ENCODE measurements at places on chromosomes 11 and 22. TPM values are rescaled to one million over a fixed set of nuclear protein-coding genes. Genes with fewer than 3 reads are reported as not detected.

The KCTD14 gene
- total RNA-seq = 5.6 TPM

GRCh38 chr22:46104881-46105493, 45.3 kb upstream of the PPARA start:
- no peak for DNase-seq

DNA sequence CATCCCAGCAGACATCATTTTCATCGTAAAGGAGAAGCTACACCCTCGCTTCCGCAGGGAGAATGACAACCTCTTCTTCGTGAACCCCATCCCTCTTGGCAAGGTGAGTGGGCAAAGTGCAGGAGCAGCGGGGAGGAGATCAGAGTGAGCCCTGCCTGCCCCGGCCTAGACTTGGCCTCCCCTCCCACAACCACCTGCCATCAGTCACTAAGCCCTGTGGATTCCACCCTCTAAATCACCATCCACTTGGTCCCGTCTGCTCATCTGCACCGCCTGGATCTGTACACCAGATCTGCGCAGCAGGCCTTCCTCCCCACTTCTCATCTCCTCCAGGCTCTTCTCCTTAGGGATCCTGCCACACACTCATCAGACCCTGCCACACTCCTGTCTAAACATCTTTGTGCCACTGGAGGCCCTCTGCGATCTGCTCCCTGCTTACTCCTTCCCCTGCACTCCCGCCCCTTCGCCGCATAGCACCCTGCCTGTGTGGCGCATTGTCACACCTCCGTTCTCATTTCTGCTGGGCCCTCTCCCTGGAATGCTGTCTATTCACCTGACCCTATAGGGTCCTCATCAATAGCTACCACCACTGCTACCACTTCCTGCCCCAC, 14.2 kb downstream of the UCP2 start:
- no peak for DNase-seq

DNA sequence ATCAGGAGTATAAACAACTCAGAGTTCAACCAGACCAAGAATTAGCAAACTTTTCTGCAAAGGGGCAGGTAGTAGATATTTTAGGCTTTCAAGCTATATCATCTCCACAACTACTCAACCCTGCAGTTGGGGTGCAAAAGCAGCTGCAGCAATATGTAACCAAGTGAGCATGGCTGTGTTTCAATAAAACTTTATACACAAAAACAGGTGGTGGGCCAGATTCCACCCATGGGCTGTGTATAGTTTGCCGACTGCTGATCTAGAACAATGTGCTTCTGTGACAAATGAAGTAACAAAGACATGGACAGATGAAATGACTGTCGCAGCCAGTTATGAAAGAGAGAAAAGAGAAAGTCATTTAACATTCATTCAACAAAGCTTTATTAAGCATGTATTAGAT, 77.1 kb upstream of the DRD2 start:
- DNase-seq = no peak

DNA sequence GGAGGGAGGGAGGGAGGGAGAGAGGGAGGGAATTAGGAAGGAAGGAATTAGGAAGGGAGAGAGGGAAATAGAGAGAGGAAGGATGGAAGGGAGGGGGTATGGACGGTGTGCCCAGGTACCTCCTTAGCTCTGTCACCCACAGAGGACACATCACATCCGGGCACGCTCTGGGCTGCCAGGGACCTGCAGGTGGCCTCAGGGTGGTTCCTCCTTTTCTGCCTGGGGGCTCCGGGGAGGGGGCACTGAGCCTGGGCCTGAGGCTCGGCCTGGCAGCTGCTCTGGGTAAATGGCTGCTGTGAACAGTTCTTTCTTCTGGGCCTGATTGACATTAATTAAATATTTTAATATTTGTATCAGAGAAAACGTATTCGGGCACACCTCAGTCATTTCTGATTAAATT, 733.5 kb downstream of the BRD1 start:
- DNase-seq = no peak

- no peak for DNase-seq
Measured at GRCh38 chr22:30903876-30904460, 64.6 kb downstream of the MORC2 start.

DNA sequence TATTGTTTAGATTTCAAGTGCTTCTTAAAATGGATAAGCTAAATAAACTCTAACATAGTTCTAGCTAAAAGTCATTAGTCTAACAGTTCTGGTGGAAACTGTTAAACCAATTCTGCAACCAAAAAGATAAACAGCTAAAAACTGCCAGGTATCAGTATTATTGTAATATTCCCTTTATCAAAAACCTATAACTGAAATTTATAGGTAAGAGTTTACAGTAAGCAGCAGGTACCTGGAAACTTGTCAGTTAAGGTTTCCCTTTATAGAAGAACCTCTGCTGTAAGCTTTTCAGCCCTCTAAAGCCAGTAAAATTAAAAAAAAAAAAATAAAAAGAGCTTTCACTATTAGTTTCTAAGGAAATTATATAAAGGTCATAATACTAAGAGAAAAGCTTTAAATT, 61.0 kb downstream of the LIF start:
- DNase-seq = no peak

Measured in thoracic aorta (tissue), 2 donors.